Activated CD8-positive, alpha-beta memory T cell treated with anti-CD3 and anti-CD28 coated beads, Interleukin-2, amount 10 ng/mL, durations not matched to agents 7 days and 5 days (primary cell): ENCODE measurements at places on chromosomes 7 and 10.

DNA sequence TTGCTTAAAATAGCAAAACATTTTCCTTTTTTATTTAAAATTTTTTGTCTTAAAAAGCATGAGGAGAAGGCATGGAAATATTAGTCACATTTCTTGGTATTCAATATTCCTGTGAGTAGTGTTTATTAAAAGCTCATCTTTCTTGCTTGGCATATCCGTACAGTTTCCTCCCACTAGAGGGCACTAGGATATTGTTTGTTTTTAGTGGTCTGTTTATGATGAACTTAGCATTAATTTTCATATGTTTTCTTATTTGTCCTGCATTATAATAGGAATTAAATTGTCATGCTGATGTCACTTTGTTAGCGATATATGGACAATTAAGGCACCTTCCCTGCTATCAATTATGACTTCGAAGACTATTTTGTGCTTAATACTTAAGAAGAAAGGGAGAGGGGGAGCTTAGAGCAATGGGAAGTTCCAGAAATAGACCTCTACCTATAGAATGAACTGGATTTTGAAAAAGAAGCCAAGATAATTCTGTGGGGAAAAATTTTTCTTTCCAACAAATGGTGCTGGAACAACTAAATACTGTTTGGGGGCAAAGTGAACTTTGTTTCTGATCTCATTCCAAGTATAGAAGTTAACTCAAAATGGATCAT, 91.0 kb upstream of the STRIP2 start:
- H3K4me3 ChIP-seq, result no peak overlapping the region
- no peak for DNase-seq
- peaks cover 41% of the 10 kb centered on the region for H3K4me1 ChIP-seq

DNA sequence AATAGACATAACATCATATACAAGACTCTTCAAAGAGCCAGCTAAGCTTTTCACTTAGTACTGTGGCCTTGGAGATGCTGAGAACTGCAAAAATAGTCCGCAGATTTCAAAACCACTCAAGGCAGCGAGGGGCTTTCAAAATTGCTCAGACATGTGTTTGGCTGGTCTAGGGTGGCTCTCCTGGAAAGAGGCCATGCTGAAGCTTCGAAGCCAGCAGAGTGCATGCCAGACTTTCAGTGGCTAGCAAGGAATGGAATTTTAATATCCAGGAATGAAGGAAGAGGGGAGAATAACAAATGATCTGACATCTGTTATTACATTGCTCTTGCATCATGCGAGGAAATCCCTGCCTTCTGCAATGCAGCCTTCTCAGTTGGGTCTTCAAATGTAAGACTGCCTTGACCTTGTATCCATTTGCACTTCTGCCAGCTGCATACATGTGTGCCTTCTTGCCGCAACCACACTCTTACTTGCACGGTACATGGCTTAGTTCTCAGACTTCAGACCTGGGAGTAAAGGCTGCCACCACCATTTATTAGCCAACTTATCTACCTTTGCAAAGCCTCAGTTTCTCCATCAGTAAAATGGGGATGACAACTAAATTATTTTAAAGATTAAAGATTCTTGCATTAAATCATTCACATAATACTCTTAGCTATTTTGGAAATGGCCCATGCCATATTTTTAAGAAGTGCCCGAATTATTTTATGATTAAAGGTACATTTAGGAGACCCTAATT, 55.9 kb downstream of the ITIH5 start:
- H3K4me3 ChIP-seq, result no peak overlapping the region
- H3K27me3 ChIP-seq, result peaks cover 22% of the 10 kb centered on the region
- no peaks in the 10 kb centered on the region for H3K4me1 ChIP-seq
- H3K27ac ChIP-seq, result no peak overlapping the region
- H3K36me3 ChIP-seq, result no peaks in the 10 kb centered on the region
- no peak for DNase-seq

- H3K27ac ChIP-seq, result no peak overlapping the region
- DNase-seq, result no peak
- H3K4me3 ChIP-seq, result no peak overlapping the region
- H3K4me1 ChIP-seq, result peaks cover 6% of the 10 kb centered on the region
- no peaks in the 10 kb centered on the region for H3K27me3 ChIP-seq
- peaks cover 2% of the 10 kb centered on the region for H3K36me3 ChIP-seq
Observed at GRCh38 chr10:74927701-74928100, 101.3 kb downstream of the KAT6B start.

- H3K27me3 ChIP-seq, result peaks cover 26% of the 10 kb centered on the region
- H3K36me3 ChIP-seq, result no peaks in the 10 kb centered on the region
- DNase-seq, result no peak
- H3K4me1 ChIP-seq, result peaks cover 24% of the 10 kb centered on the region
- no peak overlapping the region for H3K4me3 ChIP-seq
Observed at GRCh38 chr10:113538151-113538550, 14.7 kb upstream of the HABP2 start.

DNA sequence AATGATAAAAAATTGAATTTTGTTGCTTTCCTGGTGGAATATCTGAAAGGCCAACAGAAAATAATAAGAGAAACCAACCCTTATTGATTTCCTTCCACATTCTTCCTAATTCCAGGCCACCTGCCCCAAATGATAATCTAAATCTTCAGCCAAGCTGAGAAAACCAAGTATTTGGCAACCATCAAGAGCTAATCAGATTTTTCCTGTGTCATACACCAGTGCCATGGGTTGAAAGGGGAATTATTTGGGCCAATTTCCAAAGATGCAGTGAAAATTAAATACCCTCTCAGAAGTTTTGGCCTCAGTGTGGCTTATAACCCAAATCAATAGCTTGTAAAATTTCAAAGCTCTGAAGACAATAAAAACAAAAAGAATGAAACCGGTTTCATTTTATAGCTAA, 70.4 kb downstream of the DOCK4 start:
- no peak for DNase-seq
- no peak overlapping the region for H3K4me3 ChIP-seq
- H3K27me3 ChIP-seq, result peaks cover 5% of the 10 kb centered on the region
- H3K36me3 ChIP-seq, result no peaks in the 10 kb centered on the region
- no peaks in the 10 kb centered on the region for H3K4me1 ChIP-seq
- H3K27ac ChIP-seq, result no peak overlapping the region

- H3K36me3 ChIP-seq, result peaks cover 17% of the 10 kb centered on the region
- H3K27ac ChIP-seq, result no peak overlapping the region
- DNase-seq, result no peak
- H3K4me1 ChIP-seq, result peaks cover 23% of the 10 kb centered on the region
- H3K27me3 ChIP-seq, result no peaks in the 10 kb centered on the region
- H3K4me3 ChIP-seq, result no peak overlapping the region
Observed at GRCh38 chr10:58341947-58342346, 7.1 kb downstream of the UBE2D1 start.
